CD4-positive, alpha-beta T cell treated with Interleukin-15 for 4 hours (primary cell): ENCODE measurements at places on chromosomes 11 and 22.

DNA sequence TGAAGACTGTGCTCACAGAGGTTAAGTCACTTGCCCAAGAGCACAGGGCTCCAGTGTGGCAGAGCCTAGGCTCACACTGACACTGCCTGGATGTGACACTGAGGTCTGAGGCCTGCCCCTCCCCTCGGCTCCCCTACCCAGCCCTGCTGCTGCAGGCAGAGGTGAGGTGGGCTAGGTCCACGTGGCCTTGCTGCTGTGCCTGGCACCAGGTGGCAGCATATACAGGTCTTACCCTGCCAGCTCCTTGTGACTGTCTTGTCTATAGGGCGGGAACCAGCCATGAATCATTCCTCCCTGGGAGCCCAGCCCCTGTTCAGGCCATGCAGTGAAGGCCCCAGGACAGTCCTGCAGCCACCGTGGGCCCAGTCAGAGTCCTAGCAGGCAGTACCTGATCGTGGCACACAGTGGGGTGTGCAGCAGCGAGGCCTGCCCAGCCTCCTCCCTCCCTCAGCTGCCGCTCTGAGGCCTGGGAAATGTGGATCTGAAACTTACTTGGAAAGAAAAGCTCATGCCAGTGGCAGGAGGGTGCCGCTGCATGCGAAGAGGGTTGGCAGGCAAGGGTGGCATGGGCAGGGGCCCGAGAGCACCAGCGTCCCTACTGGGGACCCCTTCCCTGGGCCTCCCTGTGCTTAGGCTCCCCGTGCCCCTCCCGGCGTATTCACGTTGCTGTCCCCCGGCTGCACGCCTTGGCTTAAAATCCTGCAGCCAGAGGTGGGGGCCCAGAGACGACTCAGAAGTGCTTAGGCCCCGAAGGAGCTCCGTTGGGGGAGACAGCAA is 1.2 kb upstream of the CERK start:
- DNase-seq: peak; percentile 75

DNA sequence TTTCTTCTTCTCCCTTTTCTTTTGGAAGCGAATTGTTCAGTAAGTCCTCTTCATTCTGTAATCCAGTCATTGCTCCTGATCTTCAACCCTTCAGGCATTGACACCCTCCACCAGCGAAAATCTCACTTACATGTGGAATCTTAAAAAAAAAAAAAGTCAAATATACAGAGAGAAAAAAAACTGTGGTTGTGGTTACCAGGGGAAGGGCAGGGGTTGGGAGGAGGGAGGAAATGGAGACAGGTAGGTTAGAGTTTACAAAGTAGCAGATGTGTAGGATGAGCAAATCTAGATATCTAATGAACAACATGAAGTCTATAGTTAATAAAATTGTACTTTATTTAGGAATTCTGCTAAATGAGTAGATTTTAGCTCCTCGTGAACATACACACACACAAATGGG is 17.7 kb upstream of the TMEM123 start:
- peak; percentile 46 for DNase-seq

GRCh38 chr11:31711137-31711536 is 100.0 kb downstream of the PAX6 start:
- no peak for DNase-seq

- DNase-seq: no peak
These were observed 99.2 kb upstream of the RASSF10 start for GRCh38 chr11:12909879-12910278.

- DNase-seq: no peak
These were observed 13.5 kb downstream of the KCNC1 start for GRCh38 chr11:17748044-17748443.

GRCh38 chr11:120718171-120718570 is 206.6 kb downstream of the GRIK4 start:
- DNase-seq: no peak

- no peak for DNase-seq
These were observed 11.9 kb upstream of the MRGPRX2 start for GRCh38 chr11:19072464-19072863.

- no peak for DNase-seq
These were observed 11.3 kb downstream of the TRIM29 start for GRCh38 chr11:120126620-120127019.

DNA sequence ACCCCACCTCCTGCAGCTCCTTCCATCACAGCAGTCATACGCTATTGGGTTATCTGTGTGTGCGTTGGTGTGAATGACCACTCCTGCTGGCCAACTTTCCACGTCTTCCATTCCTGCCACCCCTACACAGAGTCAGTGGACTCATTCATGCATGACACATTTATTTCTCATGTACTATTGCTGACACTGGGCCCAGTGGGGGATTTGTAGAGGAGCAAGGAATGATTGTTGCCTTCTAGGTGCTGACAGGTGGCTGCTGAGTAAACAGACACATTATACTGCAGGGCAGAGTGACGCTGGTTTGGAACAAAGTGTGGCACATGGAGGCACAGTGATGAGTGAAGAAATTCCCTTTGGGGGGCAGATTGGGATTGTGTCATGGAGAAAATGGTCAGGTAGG is 113.9 kb downstream of the CCDC81 start:
- no peak for DNase-seq

DNA sequence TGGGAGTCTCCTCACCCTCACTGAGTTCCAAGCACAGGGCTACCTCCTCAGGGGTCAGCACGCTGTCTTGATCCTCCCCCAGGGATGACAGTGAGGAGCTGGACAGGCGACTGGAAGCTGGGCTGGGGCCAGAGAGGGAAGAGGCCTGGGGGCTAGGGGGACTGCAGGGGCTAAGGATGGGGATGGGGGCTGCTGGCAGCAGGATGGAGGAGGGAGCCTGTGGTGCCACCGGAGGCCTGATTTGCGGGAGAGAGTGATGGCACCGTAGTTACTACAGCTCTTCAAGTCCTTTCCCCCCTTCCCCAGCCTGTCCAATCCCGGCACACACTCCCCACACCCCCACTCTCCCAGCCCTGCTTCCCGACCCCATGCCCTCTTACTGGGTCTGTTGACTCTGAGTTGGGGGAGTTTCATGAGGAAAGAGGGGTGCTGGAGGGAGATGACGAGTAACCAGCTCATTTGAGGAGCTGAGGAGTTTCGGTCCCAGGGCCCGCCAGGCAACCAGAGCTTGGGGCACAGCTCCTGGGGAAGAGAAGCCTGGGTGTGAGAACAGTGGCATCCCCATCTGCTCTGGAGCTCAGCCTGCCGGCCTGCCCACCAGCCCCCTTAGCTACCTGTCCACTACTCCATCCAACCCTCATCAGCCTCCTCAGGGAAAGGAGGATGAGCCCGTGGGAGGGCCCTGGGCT is 10.5 kb downstream of the ROBO4 start:
- no peak for DNase-seq

DNA sequence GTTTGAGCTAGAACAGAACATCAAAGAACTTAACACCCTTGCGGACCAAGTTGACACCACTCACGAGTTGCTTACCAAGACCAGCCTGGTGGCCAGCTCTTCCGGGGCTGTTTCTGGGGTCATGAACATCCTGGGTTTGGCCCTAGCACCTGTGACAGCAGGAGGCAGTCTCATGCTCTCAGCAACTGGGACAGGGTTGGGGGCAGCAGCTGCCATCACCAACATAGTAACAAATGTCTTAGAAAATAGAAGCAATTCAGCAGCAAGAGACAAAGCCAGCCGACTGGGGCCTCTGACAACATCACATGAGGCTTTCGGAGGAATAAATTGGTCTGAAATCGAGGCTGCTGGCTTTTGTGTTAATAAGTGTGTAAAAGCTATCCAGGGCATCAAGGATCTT is 8.7 kb downstream of the APOL5 start:
- DNase-seq: no peak

- peak; percentile 4 for DNase-seq
These were observed 2.8 kb upstream of the CABP7 start for GRCh38 chr22:29716814-29717545.

DNA sequence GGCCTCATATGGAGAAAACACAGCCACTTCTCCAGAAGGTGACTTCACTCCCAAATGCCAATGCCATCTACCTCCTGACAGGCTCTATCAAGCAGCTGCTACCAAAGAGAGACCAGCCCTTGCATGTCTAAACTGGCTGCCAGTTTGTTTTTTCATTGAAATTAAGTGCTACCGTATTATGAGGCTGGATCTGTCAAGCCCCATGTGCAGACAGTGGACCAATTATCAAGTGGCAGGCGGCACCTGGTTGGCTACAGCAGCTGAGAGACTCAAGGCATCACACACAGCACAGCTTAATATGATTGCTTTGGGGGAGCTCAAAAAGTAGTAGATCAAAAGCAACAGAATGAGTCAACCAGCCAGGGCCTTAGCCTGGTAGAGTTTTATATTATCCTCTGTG is 1293.0 kb upstream of the TENM4 start:
- no peak for DNase-seq

- no peak for DNase-seq
These were observed 47.6 kb downstream of the LIF start for GRCh38 chr22:30198921-30199320.

DNA sequence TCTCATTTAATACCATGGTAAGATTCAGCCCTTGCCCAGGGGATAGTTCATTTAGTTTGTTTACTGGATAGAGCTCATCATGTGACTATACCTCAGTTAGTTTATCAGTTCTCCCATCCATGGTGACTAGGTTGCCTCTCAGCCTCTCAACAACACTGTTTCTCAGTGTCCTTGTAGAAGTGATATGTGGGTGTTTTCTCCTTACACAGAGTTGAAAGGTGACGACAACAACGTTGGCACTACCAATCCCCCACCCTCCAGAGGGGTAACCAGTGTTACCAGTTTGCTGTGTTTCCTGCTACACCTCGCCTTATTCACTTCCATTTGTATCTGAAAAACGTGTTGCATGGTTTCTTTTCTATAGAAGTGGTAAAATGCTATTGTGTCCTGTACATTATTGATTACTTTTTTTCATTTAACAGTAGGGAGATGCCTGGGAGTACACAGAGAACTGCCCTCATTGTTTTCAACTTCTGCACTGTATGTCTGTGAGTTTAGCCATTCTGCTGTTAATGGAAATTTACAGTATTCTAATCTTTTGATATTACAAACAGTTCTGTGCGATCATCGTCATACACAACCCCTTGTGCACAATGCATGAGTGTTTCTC is 11.6 kb downstream of the NEAT1 start:
- no peak for DNase-seq

- no peak for DNase-seq
These were observed 163.1 kb downstream of the MAML2 start for GRCh38 chr11:96179905-96180304.

- peak; percentile 97 for DNase-seq
These were observed at the start of the genes CCDC82 and JRKL for GRCh38 chr11:96389720-96390487. Gene CCDC82, minus strand, starts transcription at chr11:96389912. Its CDS starts 5,165 bp downstream, at chr11:96384747. Gene JRKL, plus strand, starts transcription at chr11:96390013. Its CDS starts 637 bp downstream, at chr11:96390650.

DNA sequence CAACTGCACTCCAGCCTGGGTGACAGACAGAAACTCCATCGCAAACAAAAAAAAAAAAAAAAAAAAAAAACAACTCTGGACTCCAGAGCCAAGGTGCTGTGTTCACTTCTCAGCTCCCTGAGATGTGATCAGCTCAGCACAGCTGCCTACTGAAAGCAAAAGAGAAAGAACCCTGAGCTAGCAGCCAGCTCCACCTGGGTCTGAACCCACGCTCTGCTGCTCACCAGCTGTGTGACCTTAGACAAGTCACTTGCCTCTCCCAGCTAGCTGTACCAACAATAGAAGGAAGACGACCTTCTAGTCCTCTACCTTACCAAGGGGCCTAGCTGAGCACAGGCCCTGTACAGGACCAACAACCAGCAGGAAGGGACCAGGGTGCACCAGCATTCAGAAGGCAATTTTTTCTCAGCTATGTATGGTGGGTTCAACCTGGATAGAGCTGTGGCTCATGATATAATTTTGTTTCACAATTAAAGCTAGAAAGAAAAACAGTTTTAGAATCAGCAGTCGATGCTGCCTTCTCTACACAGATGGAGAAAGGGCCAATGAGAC is 3.8 kb downstream of the DGCR2 start:
- DNase-seq: peak; percentile 16

DNA sequence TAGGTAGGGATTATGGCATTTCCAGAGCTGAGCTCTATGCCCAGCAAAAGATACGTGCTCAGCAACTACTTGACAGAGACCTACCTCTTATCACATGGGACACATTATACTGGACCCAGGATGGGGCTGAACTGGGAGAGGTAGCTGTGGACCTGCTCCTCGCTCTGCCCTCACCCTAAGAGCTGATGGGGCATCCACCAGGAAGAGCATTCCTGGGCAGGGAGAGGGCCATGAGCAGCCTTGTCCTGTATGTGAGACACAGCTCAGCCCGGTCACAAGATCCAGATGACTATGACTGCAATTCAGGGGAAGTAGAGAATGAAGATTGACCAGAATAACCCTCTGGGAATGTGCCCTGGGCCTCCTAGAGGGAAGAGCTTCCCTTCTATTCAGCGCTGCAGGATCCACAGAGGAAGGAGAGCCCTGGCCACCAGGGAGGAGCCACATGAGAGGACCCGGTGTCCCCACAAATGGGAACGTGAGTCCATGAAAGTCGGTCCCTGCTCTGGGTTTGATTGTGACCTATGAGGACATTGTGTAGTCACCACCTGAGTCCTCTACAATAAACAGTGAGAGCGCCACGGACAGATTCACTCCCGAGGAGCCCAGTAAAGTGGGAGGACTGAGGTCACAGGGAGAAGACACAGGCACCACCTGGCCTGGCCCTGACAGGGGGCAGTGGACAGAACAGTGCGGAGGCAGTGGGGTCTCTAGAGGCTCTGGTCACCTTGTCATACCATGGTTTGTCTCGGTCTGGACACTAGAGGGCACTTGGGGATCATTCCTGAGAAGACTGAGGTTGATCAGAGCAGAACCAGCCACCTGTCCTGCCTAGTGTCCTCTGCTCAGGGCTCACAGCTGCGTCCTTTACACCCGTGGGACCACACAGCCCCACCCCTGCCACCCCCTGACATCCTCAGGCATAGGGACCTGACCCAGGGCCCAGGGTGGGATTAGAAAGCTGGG is 99.5 kb downstream of the ZNF280B start:
- no peak for DNase-seq

- peak; percentile 41 for DNase-seq
These were observed 24.0 kb upstream of the MYH9 start for GRCh38 chr22:36411589-36412258.

- DNase-seq: no peak
These were observed 39.5 kb upstream of the SLC1A2 start for GRCh38 chr11:35458846-35459245.

DNA sequence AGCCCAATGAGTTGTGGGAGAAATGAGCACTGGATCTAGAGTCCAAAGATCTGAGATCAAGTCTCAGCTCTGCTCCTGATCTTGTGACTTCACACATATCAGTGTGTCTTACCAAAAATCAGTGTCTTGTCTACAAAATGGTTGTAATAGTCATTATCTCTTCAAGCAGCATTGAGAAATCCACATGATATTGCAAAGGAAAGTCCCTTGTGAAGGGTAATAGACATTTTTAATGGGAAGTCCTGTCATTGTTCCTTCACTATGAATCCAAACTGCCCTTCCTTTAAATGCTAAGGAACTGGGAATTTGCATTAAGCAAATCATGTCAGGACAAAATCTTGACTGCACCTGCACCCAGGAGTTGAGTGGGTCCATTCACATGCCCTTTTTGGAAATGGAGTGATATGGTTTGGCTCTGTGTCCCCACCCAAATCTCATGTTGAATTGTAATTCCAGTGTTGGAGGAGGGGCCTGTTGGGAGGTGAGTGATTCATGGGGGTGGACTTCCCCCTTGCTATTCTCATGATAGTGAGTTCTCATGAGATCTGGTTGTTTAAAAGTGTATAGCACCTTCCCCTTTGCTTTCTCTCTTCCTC is 51.1 kb downstream of the COMMD9 start:
- no peak for DNase-seq

- DNase-seq: no peak
These were observed 5.8 kb upstream of the JAM3 start for GRCh38 chr11:134063124-134063495.
